Activated T-cell treated with anti-CD3 and anti-CD28 coated beads, Interleukin-2, amount 50 U/mL, for 72 hours (primary cell): ENCODE measurements at places on chromosomes 5 and 9. TPM values are rescaled to one million over a fixed set of nuclear protein-coding genes. Genes with fewer than 3 reads are reported as not detected.

The CDHR2 gene
- total RNA-seq: 0.81 TPM

The F2RL1 gene
- total RNA-seq: 1.6 TPM

The FBXW2 gene
- 72.6 TPM for total RNA-seq

The TMEM174 gene
- total RNA-seq: not detected

The ELAVL2 gene
- total RNA-seq: not detected

The DMRTA1 gene
- total RNA-seq: not detected

The PCDHB11 gene
- total RNA-seq: not detected

The DRD1 gene
- not detected for total RNA-seq

The ANXA2R gene
- 9.9 TPM for total RNA-seq

The CBY3 gene
- total RNA-seq: 0.44 TPM
